Sigmoid colon (tissue), 7 donors: ENCODE measurements at places on chromosomes 6 and 20. TPM values are rescaled to one million over a fixed set of nuclear protein-coding genes. Genes with fewer than 3 reads are reported as not detected.

ELOVL2 gene
- not detected for polyA plus RNA-seq

MRPS18B gene
- polyA plus RNA-seq, result 78.6 TPM

REV3L gene
- 8.9 TPM for polyA plus RNA-seq

GABRR1 gene
- polyA plus RNA-seq, result not detected

AAR2 gene
- 22.7 TPM for polyA plus RNA-seq

MOXD1 gene
- 1.6 TPM for polyA plus RNA-seq

MYCT1 gene
- 0.46 TPM for polyA plus RNA-seq

OPN5 gene
- not detected for polyA plus RNA-seq

GJA10 gene
- not detected for polyA plus RNA-seq

SRF gene
- polyA plus RNA-seq, result 13.9 TPM

NOL4L gene
- polyA plus RNA-seq, result 34.7 TPM

HNF4A gene
- 124 TPM for polyA plus RNA-seq

MYB gene
- 22.0 TPM for polyA plus RNA-seq

MDFI gene
- 0.69 TPM for polyA plus RNA-seq

NMBR gene
- polyA plus RNA-seq, result not detected

LGSN gene
- 0.12 TPM for polyA plus RNA-seq

PRL gene
- polyA plus RNA-seq, result not detected

TSHZ2 gene
- 4.8 TPM for polyA plus RNA-seq

VSTM2L gene
- polyA plus RNA-seq, result 1.5 TPM

TCP11 gene
- polyA plus RNA-seq, result not detected

SPEF1 gene
- polyA plus RNA-seq, result not detected

RGL2 gene
- 18.0 TPM for polyA plus RNA-seq

AIG1 gene
- polyA plus RNA-seq, result 12.6 TPM

OXT gene
- polyA plus RNA-seq, result not detected

COMMD7 gene
- polyA plus RNA-seq, result 45.6 TPM

FHL5 gene
- 0.60 TPM for polyA plus RNA-seq

CRISP3 gene
- not detected for polyA plus RNA-seq

CST3 gene
- polyA plus RNA-seq, result 409 TPM

TFAP2D gene
- polyA plus RNA-seq, result not detected

RIPK1 gene
- 23.8 TPM for polyA plus RNA-seq

TFAP2B gene
- not detected for polyA plus RNA-seq

CD24 gene
- 865 TPM for polyA plus RNA-seq

ULBP3 gene
- polyA plus RNA-seq, result not detected

CALHM4 gene
- polyA plus RNA-seq, result not detected

SCUBE3 gene
- not detected for polyA plus RNA-seq

ZC2HC1B gene
- not detected for polyA plus RNA-seq
